ENCODE measurements at places on chromosomes 11 and 22.

DNA sequence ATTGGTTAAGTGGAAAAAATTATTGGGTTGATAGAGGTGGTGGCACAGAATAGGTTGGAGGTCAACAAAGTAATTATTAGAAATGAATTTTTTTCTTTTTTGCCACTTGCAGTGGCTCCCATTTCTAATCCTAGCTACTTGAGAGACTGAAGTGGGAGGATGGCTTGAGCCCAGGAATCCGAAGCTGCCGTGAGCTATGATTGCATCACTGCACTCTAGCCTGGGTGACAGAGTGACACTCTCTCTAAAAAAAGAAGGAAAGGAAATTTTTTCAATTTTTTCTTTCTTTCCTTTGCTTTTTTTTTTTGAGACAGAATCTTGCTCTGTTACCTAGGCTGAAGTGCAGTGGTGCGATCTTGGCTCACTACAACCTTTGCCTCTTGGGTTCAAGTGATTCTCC lies 2.2 kb upstream of the BCO2 start:
- no peak for DNase-seq

DNA sequence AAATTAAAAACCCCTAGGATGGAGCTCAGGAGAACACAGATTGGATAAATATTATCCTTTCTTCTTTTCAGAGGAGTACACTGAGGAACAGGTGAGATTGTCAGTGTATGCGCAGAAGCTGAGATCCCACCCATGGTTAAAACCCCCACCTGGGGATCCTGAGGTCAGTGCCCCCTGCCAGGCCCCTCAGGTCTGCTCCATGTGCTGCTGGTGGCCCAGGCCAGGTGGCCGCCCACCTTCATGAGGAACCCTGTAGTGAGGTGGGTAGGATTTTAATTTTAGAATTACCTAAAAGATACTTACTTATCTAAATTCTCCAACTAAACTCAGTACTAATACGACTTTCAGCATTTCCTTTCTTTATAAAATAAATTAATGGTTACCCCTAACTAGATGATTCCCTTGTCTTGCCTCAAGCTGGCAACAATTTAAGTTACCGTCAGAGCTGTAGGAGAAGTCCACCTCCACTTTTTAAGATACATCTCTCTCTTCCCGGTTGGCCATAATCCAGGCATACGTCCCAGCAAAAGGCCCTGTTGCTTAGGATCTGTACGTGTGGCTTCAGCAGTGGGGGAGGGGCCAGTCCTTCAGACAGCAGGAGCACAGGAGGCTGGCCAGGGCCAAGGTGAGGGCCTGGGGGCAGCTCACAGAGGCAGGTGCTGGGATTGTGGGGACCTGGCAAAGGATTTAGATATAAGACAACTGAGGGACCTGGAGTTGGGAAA lies 61.5 kb upstream of the PITPNB start:
- no peak for DNase-seq

GRCh38 chr22:48379371-48379770 lies 1448.3 kb downstream of the BRD1 start:
- DNase-seq, result peak; percentile 38

- no peak for DNase-seq
Measured at GRCh38 chr11:28439403-28439802, 331.2 kb downstream of the METTL15 start.

DNA sequence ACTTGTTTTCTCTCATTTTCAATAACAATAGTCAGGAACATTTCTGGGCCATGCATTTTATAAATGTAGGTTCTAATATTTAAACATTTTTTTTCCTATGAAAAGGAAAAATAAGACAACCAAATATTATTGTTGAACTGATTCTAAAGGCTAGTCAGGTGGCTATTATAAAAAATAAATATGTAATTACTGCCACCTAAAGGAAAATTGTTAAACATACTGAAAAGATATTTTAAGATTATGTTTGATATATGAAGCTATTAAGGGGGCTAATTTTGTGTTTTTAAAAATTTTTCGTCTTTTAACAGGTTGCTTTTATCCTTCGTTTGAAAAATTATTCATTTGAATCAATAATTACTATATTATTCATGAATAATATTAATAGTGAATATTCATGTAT lies 62.2 kb upstream of the FDX1 start:
- DNase-seq, result no peak

GRCh38 chr22:35540595-35541253 lies at the start of gene RASD2:
RASD2 (plus strand) TSS chr22:35540831; CDS start chr22:35546810, 5,979 bp downstream.
- no peak for DNase-seq

GRCh38 chr11:15935373-15935772 lies 421.0 kb downstream of the SOX6 start:
- DNase-seq, result peak; percentile 33

DNA sequence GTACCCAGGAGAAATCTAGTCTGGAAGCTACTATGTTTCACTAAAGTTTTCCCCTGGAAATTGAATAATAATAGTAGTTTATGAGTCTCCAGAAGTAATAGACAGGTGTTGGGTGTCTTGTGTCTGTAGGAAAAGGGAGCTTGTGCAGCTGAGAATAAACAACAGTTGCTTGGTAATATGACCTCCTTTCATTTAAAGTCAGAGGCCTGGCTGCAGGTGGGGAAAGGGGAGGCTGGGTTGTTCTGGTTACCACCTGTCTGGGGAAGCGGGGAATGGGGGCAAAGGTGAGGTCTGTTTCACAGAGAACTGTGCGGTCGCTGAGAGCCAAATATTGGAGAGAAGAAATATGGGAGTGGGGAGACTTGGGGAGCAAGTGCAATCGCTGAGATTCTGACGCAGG lies 3.3 kb upstream of the GRAMD1B start:
- no peak for DNase-seq

DNA sequence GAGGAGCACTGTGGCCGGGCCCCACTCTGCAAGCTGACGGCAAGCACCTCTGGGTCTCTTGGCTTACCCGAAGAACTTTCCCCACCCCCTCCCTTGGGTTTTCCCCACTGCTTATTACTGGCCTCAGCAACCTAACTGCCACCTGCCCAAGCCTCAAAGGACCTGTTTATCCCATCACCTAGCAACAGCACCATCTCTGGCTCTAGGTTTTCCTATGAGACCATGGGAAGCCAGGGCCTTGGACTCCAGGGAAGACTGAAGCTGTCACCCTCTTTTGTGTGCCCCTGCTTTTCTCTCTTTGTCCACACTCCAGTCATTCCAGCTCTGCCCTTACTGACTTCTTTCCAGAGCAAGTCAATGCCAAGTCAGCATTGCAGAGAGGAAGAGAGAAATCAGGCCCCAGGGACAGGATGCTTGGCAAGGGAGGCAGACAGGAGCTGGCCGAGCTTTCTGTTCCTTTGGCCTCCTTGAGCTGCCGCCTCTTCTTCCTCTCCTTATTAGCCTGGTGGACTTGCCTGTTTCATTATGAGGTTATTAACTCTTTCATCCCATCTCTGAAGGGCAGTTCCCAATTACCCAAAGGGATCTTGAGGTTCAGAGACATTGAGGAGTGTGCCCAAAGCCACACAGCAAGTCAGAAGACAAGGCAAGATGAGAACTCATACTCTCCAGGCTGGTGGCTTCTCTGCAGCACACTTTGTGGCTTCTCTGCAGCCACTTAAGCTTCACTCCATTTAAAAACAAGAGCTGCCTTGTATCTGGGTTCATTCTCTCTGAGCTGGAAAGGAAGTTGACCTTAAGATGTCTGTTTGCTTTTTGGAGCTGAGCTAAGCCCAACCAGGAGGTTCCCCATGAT lies at the start of gene SMIM35:
TSS of gene SMIM35 (minus strand) at position 51 of the 856 bp plus-strand sequence. CDS start 206 bp downstream, outside the sequence.
- DNase-seq, result no peak

DNA sequence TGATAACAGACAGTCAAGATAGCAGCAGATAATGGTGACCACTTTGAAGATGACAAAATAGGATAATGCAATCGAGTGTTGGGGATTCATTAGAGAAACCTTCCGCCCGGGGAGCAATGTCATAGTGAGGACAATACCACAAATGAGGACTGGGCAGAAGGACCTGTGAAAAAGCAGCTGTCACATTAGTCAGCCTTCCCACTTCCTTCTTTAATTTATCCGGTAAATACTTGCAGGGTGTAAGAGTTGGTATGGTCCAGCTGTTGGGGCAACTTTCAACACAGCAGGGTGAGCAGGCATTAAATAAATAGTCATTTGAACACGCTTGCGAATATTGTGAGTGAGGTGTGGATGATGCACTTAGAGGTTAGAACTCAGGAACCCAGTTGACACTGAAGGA lies 132.5 kb upstream of the KIRREL3 start:
- no peak for DNase-seq

GRCh38 chr11:76615950-76616349 lies 54.6 kb downstream of the LRRC32 start:
- peak; percentile 48 for DNase-seq

GRCh38 chr22:50173983-50174355 lies 3.4 kb downstream of the PANX2 start:
- no peak for DNase-seq

DNA sequence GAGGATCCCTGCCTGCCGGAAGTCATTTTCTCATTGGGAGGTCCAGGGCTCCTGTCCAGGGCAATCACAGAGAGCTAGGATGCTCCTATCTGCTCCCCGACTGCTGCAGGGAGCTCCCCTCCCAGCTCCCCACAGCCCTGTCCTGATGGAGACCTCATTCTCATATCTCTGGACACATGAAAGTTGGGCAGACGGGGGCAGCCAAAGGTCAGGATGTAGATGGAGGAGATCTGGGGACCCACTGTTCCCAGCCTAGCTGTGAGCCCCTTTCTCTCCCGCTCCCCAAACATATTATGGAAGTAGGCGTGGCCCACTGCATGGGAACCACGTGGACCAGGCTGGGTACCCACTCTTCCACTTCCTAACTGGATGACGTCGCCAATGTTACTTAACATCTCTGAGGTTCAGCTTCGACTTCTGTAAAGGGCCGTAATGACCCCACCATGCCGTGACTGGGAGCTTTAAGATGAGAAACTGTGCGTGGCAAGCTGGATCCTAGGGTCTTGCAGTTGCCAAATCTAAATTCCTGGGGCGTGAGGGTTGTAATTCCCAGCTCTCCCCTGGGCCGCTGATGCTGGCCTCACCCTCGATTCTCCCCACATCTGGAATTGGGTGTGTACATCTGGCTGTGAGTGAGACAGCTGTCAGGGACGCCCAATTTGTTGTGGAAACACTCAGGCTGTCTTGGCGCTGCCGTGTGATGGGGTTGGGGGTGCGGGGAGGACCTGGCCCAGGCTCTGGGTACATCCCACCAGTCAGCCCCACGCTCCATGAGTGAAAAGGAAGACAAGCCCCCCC lies 1.8 kb downstream of the CDC42EP2 start:
- DNase-seq, result no peak

DNA sequence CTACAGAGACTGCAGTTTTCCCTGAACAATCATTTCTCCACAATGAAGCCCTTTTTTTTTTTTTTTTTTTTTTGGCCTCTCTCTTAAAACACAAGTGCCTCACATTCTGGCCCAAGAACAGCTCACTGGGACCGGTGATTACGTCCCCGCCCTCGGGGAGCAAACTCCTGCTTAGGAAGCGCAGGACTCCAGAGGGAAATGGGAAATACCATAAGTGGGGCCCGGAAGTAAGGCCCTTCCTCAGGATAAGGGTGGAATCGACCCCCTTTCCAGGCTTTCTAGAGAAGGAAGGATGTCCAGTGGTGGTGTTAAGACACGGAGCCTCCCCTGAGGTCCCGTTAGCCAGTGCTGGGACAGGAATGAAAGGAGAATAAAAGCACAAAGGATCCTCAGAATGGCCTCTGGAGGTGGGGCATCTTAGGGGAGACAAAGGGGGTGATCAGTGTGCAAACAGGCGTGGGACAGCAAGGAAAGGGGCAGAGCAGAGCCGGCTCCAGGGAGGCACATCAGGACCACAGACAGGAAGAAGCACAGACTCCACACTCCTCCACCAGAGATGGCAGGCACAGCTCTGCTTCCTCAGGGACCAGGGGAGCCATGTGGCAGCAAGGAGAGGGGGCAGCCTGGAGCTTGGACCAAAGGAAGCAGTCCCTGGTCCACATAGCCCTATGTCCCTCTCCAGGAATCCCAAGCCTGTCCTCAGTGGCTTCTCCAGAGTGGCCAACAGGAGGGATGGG lies 61.3 kb downstream of the CHST1 start:
- DNase-seq, result no peak

DNA sequence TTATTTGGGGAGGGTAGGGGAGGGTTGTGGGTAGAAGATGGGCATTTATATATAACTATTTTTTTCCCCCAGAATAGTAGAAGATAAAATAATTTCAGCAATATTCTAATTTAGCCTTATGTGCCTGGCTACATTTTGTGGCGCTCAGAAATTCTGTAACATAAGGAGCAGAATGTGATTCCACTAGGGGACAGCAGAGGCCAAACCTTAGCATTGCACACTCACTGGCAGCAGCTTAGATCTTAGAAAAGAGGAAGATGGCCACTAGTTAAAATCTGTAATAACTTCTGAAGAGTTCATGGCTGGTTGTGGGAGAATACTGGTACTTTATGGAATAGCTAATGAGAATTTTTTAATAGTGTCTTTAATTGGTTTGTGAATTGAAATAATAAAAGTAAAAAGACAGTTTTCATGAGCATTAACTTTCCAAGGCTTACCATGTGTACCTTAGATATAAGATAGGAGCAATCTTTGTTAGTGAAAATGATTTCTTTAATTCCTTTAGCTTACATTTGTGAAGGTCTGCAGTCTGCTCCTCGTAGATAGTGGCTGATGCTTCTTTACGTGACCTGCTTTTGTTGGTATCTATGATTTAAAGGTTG lies 33.1 kb downstream of the DDX10 start:
- peak; percentile 64 for DNase-seq

GRCh38 chr11:122646549-122647340 lies 8.8 kb upstream of the UBASH3B start:
- no peak for DNase-seq

DNA sequence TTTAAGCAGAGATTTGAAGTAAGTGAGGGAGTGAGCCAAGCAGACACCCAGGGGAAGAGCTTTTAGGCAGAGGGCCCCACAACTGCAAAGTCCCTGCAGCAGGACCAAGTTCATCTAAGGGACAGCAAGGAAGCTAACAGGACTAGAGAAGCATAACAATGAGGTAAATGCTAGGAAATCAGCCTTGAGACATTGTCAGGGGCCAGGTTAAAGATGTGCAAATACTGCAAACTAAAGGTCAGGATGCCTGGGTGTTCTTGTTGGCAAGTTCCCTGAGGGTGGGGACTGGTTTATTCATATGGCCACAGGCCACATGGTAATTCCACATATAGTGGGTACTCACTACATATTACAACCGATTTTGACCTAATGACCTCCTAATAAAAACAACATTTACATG lies 399.2 kb upstream of the NARS2 start:
- no peak for DNase-seq

GRCh38 chr11:44162004-44162403 lies 66.5 kb downstream of the EXT2 start:
- no peak for DNase-seq

DNA sequence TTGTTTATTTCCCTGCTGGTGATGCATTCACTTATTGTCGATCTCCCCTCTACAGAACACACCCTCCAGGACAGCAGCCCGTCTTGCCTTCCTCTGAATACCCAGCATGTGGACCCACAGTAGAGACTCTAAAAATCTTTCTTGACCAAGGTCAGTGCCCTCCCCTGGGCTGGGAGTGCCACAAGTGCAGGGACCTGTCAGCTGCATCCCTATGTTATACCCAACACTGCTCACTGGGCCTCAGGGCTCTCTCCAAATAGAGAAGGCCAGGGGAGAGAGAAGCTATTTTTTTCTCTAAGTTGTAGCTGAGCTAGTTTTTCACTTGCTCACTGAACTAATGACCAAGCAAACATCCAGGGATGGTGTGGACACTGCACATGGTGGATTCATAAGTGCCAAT lies 9.8 kb downstream of the KCNJ1 start:
- no peak for DNase-seq
